ENCODE measurements at places on chromosomes 11 and 22.

DNA sequence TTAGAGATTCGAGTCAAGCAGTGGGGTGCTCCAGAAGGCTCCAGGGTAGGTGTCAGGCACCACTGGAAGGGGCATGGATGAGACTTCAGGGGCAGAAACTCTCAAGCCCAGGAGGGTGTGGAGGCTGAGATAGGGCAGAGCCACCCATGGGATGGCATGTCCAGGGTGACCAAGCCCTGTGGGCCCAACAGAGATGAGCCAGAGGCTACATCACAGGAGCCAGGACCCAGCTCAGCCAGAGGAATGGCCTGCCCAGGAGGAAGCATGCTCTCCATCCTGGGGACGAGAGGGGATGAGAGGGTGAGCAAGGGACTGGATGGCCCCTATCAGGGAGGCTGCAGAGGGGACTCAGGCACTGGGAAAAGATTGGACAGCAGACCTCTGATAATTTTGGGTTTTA lies 42.8 kb downstream of the SLCO2B1 start:
- no peak for DNase-seq

DNA sequence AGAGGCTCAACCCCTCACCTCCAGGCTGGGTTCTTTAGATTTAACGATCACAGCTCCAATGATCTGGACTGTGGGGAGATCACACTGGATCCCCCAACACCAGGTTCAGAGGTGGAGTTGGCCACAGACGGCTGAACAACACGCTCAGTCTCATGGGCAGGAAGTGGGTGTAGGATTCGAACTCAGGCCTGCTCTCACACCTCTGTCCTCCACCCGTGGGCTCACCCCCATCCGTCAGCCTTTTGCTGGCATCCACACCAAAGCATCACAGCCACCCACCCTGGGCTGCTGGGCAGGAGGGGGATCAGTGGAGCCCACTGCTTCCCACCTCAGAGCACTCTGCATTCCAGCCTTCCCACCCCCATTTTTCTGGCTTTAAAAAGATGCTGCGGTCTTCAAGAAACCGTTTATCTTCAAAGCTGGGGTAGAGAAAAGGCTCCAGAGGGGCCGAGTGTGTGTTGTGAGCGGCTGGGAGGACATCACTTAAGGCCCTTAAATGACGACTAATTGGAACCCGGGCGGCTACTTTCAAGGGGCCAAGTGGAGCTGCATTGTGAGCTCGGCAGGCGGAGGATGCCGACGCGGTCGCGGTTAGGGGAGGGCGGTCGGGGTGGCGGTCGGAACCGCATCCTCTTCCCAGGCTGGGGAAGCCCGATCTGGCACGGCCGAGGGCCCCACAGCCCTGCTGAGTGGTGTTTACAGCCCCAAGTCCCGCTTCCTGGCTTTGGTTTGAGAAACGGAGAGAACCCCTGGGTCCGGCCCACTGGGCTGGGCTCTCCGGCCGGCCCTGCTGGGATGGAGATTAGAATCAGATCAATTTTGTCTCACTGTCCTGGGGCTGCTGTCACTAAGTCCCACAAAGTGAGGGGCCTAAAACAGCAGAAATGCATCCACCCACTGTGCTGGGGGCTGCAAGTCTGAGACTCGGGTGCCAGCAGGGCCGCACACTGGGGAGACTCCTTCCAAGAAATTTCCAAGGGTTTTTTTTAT lies 15.9 kb upstream of the FGF3 start:
- no peak for DNase-seq

DNA sequence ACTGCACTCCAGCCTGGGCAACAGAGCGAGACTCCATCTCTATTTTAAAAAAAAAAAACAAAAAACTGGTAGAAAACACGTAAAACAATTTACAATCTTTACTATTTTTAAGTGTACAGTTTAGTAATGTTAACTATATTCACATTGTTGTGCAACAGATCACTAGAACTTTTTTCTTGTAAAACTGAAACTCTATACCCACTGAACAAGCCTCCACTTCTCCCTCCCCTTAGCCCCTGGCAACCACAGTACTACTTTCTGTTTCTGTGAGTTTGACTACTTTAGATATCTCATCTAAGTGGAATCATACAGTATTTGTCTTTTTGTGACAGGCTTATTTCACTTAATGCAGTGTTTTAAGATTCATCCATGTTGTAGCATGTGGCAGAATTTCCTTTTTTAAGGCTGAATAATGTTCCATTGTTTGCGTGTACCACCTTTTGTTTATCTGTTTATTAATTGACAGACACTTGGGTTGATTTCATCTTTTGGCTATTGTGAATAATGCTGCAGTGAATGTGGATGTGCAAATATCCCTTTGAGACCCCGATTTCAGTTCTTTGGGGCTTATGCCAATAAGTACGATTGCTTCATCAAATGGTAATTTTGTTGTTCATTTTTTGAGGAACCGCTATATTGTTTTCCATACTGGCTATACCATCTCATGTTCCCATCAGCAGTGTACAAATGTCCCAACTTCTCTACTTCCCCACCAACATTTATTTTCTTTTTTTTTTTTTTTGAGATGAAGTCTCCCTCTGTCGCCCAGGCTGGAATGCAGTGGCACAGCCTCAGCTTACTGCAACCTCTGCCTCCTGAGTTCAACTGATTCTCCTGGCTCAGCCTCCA lies 11.0 kb downstream of the DDB2 start:
- DNase-seq = no peak

GRCh38 chr22:17217179-17217578 lies 2.1 kb downstream of the ADA2 start:
- DNase-seq = no peak

- DNase-seq = no peak
Observed at GRCh38 chr11:33334627-33335026, 77.4 kb downstream of the HIPK3 start.

DNA sequence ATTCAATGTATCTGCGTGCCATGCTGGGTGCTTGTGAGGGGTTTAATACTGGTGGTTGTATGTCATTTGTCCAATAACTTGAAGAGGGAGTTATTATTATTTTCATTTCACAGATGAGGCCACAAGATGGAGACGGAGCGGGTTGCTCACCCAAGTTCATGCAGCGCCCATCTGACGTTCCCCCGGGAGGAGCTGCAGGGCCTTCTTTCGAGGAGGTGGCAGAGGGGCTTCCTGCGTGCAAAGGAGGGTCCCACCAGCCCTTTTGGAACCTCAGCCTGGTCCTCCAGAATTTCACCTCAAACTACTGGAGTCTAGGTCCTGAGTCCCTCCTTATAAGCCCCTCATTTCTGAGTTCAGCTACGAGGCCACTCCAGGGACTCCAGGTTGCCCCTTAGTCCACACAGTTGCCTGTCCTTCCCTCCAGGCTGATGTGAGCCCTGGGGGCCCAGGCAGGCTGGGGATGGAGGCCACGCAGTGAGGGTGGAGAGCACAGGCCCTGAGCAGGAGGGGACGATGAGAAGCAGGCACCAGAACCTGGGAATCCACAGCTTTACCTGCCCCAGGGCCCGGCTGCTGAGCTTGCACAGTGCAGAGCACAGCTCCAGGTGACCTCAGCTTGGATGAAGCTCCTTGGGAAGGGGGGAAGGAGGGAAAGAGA lies 2.9 kb upstream of the VSIG10L2 start:
- DNase-seq = no peak

GRCh38 chr11:124070915-124071622 lies 29.9 kb upstream of the OR10G7 start:
- DNase-seq = peak; percentile 90

DNA sequence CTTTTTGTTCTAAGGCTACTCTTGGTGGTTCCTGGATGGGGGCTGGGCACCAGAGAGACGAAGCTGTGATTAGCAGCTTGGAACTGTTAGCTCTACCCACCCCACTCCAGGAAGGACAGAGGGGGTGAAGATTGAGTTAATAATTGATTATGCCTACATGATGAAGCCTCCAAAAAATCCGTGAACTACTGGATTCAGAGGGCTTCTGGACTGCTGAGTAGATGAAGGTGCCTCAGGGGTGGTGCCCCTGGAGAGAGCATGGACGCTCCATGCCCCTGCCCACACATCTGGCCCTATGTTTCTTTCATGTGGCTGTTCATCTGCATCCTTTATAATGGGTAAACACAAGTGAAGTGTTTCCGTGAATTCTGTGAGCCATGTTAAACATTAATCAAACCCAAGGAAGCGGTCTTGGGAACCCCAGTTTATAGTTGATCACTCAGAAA lies 47.3 kb upstream of the CYP2D6 start:
- no peak for DNase-seq

DNA sequence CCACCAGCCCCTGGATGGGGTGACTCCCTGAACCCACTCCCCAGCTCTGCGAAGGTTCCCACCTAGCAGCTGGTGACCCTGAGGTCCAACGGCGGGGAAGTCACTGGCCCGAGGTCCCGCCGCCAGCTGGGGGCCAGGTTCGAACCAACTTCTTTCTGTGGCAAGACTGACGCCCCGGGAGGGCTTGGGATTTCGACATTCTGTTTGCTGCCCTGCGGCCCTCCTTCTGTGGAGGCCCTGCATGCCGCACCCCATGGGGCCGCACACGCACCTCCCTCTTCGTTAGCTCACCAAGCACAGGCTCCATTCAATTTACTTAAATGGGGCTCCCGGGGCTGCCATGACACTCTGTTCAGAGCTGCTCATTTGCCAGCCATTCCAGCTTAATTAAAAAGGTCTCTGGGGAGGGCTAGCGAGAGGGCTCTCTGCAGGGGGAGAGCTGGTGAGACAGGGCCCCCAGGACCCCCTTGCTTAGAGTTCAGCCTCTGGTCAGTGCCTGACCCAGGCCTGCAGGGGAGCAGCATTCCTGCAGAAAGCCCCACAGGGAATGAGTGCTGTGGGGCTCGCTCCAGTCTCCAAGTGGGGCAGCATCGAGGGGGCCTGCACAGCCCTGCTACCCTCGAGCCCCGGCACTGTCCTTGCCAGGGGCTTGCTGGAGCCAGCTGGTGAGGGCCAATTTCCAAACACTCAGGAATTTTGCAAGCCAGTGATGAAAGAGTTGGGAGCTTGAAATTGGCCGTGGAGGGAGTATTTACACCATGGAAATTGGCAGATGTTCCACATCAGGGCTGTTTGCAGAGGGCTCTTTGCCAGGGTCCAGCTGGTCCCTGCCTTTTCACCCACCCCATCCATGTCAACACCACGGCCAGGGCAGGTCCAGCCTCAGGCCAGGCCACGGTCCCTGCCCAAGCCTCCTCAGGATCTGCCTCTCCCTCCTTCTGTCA lies 80.8 kb downstream of the CACNA1I start:
- DNase-seq = no peak

- DNase-seq = no peak
Observed at GRCh38 chr22:36671404-36671803, 32.1 kb downstream of the CACNG2 start.

DNA sequence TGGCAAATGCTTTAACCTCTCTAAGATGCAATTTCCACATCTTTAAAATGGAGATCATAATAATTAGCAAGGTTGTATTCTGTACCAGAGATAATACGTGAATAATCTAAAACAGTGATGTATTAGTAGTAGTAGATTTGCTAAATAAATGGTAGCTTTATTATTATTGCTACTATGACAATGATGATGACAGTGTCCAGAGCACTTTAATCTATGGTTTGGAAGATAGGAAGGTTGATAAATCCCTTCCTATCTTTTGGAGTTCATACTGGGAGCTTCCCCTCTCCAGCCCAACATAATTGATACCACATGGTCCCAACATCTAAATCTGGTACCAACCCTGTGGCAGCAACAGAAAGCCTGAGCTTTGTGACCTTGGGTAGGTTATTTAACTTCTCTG lies 267.8 kb downstream of the FAT3 start:
- DNase-seq = no peak

GRCh38 chr22:46976143-46976542 lies 213.7 kb downstream of the TBC1D22A start:
- no peak for DNase-seq

GRCh38 chr11:64231546-64231945 lies 1.2 kb downstream of the DNAJC4 start:
- DNase-seq = peak; percentile 67

GRCh38 chr11:67634366-67635230 lies 4.9 kb upstream of the NUDT8 start:
- no peak for DNase-seq

- no peak for DNase-seq
Observed at GRCh38 chr11:26227301-26227746, 104.6 kb upstream of the ANO3 start.

GRCh38 chr11:58745705-58746364 lies 14.1 kb upstream of the GLYAT start:
- DNase-seq = peak; percentile 37

DNA sequence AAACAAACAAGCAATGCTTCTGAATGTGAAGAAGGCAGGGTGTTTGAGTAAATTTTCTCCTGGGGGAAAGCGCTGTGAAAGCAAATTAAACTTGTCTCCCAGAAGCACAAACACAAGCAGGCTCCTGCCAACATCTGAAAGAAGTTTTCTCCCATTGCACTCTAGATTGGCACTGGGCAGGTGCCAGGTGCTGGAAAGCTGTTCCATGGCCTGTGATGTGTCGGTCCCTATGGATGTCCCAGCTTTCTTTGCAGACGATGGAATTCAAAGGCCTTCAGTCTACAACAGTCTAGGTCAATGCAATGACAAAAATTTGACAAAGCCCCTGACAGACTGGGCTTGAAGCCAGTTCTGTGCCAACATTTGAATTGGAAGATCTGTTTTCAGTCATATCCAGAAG lies 246.1 kb upstream of the NARS2 start:
- no peak for DNase-seq

GRCh38 chr11:76799066-76799804 lies 16.1 kb downstream of the TSKU start:
- peak; percentile 94 for DNase-seq

- no peak for DNase-seq
Observed at GRCh38 chr11:129023968-129024676, 81.5 kb upstream of the TP53AIP1 start.

DNA sequence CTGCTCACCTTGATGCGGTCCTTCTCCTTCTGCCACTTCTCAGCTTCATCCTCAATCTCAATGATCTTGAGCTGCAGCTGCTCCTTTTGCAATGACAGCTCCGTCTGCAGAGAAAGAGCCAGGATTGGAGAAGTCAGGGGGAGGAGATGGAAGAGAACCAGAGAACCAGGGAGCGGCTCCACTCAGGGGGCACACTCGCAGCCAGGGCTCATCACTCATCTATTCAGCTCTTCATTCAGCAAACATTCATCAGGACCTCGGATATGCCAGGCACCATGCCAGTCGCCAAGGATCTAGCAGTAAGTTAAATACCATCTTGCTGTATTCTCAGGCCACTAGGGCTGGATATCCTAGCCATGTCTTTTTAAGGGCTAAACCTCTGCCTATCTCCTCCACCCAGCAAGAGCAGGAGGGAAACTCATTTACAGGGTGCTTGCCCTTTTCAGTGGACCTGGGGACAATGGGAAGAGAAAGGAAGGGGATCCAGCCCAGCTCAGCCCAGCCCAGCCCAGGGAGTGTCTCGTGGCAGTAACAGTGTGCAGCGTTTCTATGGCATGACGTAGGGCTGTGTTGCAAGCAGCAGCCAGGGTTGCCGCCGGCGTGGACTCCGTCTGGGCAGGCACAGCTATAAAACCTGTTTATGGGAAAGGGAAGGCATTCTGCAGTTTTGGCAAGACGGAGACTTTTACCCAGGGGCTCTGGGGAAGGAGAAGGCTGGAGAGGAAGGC lies 9.4 kb downstream of the TRIM29 start:
- no peak for DNase-seq

GRCh38 chr11:119901657-119902577 lies 172.9 kb upstream of the NECTIN1 start:
- DNase-seq = no peak

- no peak for DNase-seq
Observed at GRCh38 chr22:41844513-41844912, 11.6 kb downstream of the SREBF2 start.

Measured in erythroblast (primary cell).